ENCODE measurements at places on chromosomes 4 and X. TPM values are rescaled to one million over a fixed set of nuclear protein-coding genes. Genes with fewer than 3 reads are reported as not detected.
A peak's percentile ranks its signal among the peaks of the same experiment; 100 is the strongest.

GRCh38 chr4:76571274-76571673, 136.2 kb downstream of the SHROOM3 start:
- no peak for DNase-seq

- peak; percentile 47 for DNase-seq
Measured at GRCh38 chr4:5024673-5025072, 5.4 kb upstream of the CYTL1 start.

DNA sequence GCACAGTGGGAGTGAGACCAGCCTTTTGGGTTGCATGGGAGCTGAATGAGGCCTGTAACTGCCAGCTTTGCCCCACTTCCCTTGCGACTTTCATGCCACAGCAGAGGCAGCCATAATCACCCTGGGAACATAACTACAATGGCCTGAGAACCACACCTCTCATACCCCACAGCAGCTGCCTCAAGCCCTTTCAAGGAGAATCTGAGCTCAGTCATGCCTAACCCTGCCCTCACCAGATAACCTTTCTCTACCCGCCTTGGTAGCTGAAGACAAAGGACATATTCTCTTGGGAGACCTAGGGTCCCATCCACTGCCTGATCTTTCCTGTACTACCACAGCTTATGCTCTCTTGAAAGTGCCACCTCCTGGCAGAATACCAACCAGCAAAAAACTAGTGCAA, 599.9 kb upstream of the IGFBP7 start:
- no peak for DNase-seq

- no peak for DNase-seq
Measured at GRCh38 chr4:117331817-117332216, 246.4 kb upstream of the TRAM1L1 start.

The SLC10A4 gene
- total RNA-seq = not detected

DNA sequence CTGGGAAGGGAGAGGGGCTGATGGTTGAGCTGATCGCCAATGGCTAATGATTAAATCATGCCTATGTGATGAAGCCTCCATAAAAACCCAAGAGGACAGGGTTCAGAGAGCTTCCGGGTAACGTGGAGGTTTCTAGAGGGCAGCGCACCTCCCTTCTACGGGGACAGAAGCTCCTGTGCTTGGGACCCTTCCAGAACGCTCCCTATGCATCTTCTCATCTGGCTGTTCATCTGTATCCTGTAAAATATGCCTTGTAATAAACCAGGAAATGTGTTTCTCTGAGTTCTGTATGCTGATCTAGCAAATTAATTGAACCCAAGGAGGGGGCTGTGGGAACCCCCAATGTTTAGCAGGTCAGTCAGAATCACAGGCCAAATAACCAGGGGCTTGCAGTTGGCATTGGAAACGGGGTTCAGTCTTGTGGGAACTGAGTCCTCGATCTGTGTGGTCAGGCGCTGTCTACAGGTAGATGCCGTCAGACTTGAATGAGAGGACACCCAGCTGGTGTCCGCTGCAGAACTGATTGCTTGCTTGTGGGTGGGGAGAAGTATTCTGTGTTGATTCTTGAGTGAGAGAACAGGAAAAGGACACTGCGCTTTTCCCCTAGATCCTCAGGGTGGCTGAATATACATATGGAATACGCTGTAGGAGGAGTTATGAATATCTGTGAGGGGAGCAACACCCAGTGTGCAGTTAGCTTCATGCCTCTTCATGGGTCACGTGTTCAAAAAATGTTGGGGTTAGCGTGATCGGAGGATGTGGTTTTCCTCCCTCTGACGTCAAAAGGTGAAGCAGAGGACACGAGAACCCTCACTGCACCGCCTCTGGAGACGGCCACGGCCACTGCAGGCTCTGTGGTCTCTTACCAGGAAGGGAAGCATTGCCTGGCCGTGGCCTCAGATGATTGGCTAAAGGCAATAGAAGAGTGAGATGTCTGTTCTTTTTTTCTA, 29.2 kb downstream of the HTT-AS start:
- no peak for DNase-seq

The SMIM43 gene
- not detected for total RNA-seq

The NSG1 gene
- 109 TPM for total RNA-seq

Data from lower leg skin (tissue), 4 donors.